ENCODE measurements at places on chromosomes 4 and X.
A peak's percentile ranks its signal among the peaks of the same experiment; 100 is the strongest.

GRCh38 chr4:55507612-55508011, 39.1 kb downstream of the CLOCK start:
- DNase-seq, result no peak

GRCh38 chr4:73405138-73405537, 1.1 kb downstream of the ALB start:
- DNase-seq, result no peak

- no peak for DNase-seq
These were observed 59.1 kb downstream of the SCFD2 start for GRCh38 chr4:53306729-53307128.

DNA sequence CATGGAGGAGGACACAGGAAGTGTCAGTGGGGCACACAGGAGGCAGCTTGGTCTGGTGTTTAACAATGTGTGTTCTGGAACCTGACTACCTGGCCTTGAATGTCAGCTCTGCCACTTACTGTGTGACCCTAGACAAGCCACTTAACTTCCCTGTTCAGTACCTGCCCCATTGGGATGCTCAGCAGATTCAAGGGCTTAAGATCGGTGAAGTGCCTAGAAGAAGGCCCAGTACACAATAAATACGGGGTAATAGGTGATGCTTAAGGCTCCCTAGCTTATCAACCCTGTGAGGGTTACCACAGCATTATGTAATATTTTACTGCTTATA, 1.6 kb upstream of the CHIC2 start:
- DNase-seq, result no peak

DNA sequence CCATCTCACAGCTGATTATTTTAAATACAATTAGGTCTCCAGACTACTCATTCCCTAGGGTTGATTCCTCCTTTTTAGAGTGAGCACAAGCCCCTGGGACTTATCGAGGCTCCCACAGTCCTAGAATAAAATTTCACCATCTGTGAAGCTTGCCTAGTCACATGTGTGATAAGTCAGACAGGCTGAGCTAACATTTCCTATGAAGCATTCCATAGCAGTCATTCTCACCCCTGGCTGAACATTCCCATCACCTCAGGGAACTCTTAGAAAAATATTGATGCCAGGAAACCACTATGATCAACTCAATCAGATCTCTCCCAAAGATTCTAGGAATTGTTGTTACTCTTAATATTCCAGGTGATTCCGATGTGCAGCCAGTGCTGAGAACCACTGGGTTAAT, 37.7 kb downstream of the ARHGEF9 start:
- DNase-seq, result no peak

DNA sequence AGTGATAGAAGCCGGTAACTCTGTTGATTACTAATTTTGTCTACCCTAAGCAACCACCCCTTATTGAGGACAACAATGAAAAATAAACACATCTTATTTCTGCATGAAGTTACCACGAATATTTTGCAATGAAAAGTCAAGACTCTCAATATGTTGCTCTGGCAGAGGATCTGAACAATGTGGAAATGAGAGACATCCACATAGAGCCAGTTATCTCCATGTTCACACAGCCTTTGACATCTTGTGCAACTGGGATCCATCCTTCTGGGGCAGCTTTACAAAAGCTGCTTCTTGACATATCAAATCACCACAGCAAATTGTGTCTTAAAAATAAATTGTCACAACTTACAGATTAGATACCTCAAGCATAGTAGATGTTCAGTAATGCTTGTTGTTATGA, 10.2 kb downstream of the EDNRA start:
- DNase-seq, result no peak

DNA sequence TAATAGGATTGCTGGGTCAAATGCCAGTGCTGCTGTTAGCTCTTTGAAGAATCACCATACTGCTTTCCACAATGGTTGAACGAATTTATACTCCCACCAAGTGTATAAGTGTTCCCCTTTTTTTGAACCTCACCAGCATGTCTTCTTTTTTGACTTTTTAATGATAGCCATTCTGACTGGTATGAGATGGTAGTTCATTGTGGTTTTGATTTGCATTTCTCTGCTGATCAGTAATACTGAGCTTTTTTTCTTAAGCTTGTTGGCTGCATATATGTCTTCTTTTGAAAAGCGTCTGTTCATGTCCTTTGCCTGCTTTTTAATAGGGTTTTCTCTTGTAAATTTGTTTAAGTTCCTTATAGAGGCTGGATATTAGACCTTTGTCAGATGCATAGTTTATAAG, 14.8 kb downstream of the USP38 start:
- no peak for DNase-seq

- DNase-seq, result no peak
These were observed 99.5 kb downstream of the FBXW7 start for GRCh38 chr4:152436384-152436783.

GRCh38 chrX:48992341-48992740, 9.7 kb downstream of the GRIPAP1 start:
- DNase-seq, result no peak

- DNase-seq, result no peak
These were observed 54.5 kb downstream of the CLDN34 start for GRCh38 chrX:10021461-10022272.

DNA sequence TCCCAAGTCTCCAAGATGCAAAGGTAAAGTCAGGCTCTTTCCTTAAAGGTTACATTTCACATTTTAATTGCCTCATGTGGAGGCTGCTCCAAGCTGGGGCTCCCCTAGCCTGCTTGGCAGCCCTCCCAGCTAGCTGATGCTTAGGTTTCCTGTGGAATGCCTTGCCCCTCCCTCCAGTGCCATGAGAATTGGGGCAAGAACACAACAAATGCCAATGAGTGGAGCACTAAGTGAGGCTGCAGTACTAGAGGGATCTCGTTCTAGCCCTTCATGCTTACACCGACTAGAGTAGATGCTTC, 597.7 kb downstream of the MID1IP1 start:
- no peak for DNase-seq

- DNase-seq, result no peak
These were observed 2.4 kb downstream of the PCDH7 start for GRCh38 chr4:30722359-30723200.

DNA sequence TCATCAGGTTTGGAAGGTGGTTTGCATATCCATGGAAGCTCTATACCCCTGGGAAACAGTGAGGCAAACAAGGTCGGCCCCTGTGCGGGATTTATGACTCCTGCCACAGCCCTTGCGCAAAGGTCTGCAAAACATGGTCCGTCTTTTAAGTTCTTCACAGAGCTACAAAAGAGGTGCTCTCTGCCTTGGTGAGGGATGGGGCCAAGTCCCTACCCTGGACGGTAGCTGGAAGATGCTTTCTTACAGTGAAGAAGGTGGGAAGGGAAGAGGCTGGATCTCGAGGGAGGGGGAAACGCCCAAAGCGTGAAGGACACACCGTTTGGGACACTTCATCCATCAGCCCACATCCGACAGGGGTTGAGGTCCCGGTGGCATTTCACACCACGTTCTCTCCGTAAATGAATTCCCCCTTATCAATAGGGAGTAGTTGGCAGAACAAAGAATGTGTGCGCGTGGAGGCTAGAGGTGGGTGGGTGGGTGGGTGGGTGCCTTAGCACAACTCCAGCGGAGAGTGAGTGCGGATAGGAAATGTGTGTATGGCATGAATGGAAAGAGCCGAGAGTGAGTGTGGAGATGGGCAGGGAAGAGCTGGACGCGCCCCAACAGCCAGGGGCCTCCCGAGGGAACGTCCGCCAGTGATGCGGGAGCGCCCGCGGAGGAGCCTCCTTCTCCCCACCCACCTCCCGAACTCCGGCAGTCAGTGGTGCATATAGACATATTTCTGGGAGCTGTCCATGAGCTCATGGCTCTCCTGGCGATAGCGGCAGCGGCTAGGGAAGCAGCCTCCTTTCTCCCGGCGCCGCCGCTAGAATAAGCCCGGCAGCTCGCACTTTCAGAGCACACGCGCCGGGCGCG, 68.3 kb downstream of the LARP7 start:
- peak; percentile 14 for DNase-seq

DNA sequence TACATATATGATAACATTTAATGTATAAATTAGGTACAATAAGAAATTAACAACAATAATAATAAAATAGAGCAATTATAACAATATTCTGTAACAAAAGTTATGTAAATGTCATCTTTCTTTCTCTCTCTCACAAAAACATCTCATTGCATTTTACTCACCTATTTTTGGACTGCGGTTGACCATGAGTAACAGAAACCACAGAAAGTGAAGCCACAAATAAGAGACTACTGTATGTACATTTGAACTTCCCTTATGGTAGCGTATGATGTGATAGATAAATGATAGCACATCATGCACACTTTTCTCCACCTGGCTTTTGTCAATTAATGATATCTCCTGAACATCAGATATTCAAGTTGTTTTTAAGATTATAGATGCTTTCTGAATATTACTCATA, 80.5 kb downstream of the HNRNPD start:
- no peak for DNase-seq

DNA sequence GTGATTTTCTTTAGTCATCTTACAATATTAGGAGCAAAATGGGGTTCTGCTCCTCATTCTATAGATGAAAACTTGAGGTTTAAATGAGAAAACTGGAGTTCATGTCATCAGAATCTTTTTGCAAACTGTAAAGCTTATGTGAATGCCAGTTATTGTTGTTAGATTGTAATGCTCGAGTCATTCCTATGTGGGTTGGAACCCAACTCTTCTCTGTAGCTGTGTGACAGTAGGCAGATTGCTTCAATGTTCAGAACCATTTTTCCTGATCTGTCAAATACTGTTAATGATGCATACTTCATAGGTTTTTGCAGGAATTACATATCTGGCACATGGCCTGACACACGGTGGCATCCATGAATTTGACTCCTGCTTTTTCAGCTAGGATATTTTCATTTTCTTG, 178.9 kb downstream of the RAPGEF2 start:
- DNase-seq, result no peak

- DNase-seq, result no peak
These were observed 35.0 kb downstream of the NUDT11 start for GRCh38 chrX:51461053-51462044.

DNA sequence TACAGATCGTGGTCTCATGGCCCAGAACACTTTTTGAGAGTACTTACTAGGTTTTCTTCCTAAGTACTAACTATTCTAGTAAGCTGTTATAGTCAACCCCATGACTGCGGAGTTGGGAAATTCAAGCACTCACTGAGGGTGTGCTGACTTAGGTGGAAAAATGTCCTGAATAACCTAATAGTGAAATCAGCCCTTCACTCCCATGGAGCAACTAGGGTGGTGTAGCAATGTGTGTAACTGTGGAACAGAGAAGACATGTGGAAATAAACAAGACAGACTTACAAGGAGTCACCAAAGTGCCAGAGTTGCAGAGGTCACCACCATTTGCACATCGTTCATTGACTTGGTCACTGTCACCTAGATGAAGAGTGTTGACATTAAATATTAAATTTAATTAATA, 12.1 kb upstream of the VSIG4 start:
- DNase-seq, result no peak

- DNase-seq, result no peak
These were observed 13.0 kb downstream of the PPP1R3F start for GRCh38 chrX:49282647-49283011.

DNA sequence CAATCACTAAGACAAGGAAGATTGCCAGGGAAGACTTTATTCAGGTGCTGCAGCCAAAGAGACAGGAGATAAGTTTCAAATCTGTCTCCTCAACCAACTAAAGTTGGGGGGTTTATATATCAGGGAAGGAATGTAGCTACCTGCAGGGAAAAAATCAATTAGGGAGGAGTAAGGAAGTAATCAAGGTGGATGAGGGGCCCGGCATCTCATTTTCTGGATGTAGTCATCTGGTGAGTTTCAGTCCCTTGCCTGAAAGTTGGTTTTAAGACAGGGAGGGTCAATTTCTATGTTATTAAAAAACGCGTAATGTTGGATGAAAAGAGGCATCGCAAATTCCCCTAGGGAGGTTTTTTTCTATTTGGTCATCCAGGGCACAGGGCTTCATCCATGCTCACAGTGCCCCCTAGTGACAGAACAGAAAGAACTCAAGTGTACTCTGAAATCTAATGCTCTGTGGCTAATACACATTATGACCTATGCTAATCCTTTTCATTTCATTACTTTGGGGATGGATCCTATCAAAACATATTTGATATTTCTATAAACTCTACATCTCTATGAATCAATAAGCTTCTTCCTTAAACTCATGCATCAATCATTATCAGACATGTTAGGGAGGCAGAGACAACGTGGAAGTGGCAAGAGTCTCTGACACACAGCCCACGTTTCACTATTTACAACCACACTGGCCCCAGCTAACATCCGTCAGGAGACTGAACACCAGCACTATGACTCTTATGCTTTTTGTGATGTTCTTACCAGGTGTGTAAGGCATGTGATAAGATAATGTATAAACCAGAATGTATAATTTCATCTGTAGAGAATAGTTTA, 1577.0 kb upstream of the TENM3 start:
- DNase-seq, result no peak

DNA sequence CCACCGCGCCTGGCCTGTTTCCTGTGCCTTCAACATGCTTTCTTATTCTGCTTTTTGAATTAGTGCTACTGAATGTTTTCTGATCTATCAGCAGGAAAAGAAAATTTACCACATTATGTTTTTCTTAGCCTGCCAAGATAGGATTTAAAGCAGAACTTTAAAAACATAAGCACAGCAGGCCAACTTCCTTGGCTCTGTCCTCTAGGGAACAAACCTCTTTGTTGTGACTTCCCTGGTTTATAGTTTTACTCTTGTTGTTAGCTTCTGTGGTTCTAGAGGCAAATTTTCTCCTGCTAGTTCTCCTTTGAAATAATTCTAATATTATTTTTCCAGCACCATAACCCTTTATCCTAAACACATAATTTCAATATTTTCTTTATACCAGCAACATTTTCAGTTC, 605.1 kb downstream of the ADGRL3 start:
- DNase-seq, result no peak

DNA sequence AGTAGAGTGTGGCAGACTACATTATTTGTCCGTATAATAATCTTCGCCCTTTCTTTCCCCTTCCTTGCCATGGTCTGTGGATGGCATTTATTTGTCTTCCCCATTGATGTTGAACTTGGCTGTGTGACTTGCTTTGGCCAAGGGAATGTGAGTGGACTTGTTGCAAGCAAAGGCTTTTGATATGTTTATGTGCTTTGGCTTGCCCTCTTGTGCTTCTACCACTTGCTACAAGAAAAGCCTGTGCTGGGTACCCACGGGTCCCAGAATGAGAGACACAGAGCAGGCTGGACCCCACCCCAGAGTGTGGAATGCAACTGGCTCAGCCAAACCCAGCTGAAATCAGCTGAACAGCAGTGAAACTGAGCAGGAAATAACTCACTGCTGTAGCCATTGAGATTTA, 63.0 kb downstream of the FAM184B start:
- DNase-seq, result no peak

- DNase-seq, result no peak
These were observed 367.2 kb downstream of the AFF2 start for GRCh38 chrX:148867596-148867995.

DNA sequence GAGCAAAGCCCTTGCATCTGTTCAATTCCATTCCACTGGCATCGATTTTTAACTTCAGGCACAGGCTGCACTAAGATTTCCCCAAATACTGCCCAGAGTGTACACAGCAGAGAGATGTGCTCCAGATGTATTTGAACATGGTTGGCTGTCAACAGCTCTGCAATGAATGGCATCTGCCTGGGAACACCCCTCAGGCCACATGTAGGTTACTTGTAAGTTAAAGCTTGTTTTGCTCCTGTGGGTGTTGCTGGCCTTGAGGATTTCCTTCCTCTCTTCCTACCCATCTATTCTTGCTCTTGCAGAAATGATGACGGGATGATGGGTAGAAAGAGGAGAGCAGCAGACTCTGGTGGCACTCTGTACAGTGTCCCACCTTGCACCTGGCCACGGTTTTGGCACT, 69.3 kb upstream of the HELT start:
- DNase-seq, result no peak
